Mesothelial cell of epicardium (in vitro differentiated cells): ENCODE measurements at places on chromosomes 2 and 18. TPM values are rescaled to one million over a fixed set of nuclear protein-coding genes. Genes with fewer than 3 reads are reported as not detected.

Gene KCNIP3
- total RNA-seq: 8.3 to 9.2 TPM (median 8.3 TPM) in 3 replicates

Gene NOSTRIN
- 0.90 to 1.0 TPM (median 0.98 TPM) in 3 replicates for total RNA-seq

Gene SULT1C2
- total RNA-seq: 0.05 to 0.13 TPM in 2 of 3 replicates, not detected in the other

- DNase-seq: no peak
Observed at GRCh38 chr18:76622651-76623050, 127.6 kb upstream of the ZNF516 start.

DNA sequence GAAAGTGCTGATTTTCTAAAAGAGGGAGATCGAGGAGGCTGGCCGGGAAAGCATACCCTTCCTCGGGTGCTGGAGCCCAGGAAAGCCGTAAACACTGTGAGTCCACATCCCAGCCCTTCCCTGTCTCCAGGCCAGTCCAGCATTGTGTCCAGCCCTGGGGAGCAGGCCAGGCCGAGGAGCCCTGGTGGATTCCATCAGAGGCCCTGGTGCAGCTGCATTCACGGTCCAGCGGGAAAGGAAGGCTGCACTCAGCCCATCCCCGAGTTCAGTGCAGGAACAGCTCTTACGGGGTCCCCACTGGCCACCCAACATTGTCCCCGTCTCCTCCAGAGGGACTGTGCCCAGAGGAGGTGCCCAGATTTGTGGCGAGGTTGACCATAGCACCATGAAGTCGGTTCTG lies 218.6 kb downstream of the KLHL29 start:
- no peak for DNase-seq

Gene ACVR1
- 24.7 to 27.5 TPM (median 27.0 TPM) in 3 replicates for total RNA-seq

Gene ALPP
- total RNA-seq: not detected in 3 replicates

DNA sequence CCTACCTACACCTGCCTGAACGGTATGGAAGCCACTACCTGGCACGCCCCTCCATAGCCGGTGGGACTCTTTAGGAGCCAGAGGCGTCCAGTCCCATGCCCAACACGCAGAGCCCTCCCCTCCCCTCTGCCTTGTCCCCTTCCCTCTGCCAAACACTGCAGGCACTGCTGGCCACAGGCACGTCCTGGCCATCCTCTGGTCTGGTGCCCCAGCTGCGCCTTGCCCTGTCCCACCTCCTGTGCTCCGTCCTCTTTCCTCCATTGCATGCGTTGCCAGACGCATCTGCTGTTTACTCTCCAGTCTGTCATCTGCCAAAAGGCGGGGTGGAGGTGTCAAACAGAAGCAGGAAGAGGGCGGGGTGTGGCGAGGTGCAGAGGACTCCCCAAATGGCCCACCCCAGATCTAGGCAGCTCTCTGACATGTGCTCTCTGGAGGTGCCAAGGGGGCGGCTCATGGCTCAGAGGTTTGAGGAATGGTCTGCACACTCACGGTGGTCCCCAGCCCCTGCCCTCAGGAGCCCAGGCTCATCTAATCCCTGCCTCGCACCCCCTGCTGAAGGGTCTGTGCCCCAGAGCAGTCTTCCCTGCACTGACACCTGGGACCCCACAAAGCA lies 45.1 kb downstream of the HS6ST1 start:
- DNase-seq: no peak

DNA sequence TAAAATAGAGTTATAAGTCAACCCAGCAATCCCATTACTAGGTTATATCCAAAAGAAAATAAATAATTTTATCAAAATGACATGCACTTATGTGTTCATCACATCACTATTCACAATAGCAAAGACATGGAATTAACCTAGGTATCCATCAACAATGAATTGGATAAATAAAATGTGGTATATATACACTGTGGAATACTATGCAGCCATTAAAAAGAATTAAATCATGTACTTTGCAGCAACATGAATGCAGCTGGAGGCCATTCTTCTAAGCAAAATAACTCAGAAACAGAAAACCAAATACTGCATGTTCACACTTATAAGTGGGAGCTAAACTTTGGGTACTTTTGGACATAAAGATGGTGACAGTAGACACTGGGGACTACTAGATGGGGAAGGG lies 626.0 kb downstream of the ADCYAP1 start:
- no peak for DNase-seq

DNA sequence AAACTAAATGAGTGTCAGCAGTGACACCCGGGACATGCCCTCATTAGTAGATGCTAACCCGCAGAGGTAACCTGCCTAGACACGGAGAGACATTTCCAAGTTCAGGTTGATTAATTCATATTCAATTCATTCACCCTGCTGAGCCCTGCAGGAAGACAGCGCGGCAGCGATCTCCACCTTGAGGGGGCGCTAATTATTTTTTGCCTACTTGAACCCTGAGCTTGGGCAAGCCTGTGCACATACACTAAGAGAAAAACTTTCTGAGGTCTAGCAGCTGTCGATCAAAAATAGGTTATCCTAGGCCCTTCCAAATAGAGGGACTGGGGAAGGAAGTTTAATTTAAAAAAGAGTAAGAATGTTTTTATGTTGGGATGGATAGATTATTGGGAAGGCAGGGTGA lies 1.3 kb upstream of the LYPD6 start:
- no peak for DNase-seq

GRCh38 chr2:113273027-113273551 lies 5.6 kb downstream of the PAX8 start:
- no peak for DNase-seq

Gene DLX1
- 5.1 to 5.9 TPM (median 5.1 TPM) in 3 replicates for total RNA-seq

GRCh38 chr2:158766524-158766923 lies 28.6 kb upstream of the DAPL1 start:
- DNase-seq: no peak

DNA sequence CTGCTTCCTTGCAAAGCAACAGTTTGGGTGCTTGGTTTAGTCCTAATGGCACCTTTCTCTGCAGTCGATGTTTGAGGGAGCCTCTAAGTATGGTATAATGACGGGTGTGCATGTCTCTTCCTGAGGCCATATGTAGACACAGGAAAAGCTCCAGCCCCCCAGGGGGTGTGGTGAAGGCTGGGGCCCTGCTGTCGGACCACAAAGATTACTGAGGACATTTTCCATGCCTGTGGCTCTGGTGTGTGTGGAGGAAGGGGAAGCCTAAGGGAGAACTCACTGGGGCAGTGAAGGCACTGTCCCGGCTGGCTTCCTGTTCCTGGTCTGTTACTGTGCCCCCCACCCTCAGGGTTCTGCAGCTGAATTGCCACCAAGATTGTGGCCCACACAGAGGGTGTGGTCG lies 187.1 kb downstream of the FHOD3 start:
- no peak for DNase-seq

- no peak for DNase-seq
Observed at GRCh38 chr18:9530226-9531009, 55.1 kb downstream of the RALBP1 start.

- DNase-seq: no peak
Observed at GRCh38 chr2:41912337-41912736, 135.5 kb upstream of the PKDCC start.

GRCh38 chr2:2726163-2726562 lies 395.1 kb upstream of the MYT1L start:
- DNase-seq: no peak

DNA sequence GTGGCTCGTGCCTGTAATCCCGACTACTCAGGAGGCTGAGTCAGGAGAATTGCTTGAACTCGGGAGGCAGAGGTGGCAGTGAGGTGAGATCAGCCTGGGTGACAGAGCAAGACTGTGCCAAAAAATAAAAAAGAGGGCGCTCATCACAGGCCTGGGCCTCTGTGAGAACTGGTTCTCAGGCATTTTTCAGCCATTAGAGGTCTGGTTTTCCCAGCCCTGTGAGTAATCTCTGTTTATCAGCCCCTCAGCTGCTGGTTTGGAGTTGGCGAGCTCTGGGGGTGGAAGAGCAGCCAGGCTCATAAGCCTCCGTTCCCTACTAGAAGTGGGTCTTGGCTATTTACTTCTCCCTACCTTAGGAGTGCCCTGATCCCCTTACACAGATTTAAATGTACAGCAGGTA lies 53.1 kb downstream of the CHRNA1 start:
- DNase-seq: no peak

DNA sequence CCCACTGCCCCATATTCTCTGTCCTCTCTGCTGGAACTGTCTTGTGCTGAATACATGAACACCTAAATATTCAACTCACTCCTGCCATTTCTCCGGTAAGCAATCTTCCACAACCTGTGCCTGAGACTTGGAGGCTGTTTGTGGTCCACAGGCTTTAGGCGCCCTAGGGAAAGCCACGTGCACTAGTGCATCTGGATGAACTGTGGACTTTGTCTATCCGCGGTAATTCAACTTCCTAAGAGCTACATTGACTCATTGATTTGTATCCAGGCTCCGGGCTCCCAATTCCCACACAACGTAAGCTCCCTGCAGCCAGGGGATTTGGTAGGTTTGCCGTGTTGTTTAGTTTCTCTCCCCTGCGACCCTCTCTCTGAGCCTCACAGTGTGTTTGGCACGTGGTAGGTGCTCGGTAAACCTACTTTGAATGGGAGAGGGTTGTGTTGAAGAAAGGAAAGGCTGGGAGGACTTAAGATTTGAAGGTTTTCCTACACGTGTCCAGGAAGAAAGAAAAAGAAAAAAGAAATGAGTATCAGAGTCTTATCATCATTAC lies 718.2 kb downstream of the DPP10 start:
- DNase-seq: no peak

DNA sequence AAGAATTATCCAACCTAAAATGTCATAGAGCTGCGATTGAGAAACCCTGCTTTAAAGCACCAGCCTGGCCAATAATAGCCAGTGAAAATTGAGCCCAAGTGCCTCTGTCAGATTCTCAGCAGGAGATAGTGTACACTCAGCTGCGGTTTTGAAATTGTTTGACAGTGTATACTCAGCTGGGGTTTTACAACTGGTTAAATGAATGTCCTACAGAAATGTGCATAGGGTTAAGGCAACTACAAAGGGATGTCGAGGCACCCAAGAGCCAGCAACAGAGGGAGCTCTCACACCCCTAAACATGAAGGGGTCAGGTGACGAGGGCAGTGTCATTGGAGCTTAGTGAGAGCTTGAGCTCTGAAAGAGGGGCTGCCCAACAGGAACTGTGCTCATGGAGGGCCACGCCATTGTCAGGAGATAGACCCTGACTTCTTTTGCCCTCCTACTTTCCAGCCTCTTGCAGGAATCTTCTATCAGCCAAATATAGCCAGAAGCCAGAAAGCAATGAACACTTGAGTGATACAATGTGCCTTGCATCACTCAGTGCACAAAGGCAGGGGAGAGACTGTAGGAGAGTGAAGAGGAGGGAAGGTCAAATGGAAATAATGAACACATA lies 15.1 kb downstream of the ACTG2 start:
- no peak for DNase-seq

DNA sequence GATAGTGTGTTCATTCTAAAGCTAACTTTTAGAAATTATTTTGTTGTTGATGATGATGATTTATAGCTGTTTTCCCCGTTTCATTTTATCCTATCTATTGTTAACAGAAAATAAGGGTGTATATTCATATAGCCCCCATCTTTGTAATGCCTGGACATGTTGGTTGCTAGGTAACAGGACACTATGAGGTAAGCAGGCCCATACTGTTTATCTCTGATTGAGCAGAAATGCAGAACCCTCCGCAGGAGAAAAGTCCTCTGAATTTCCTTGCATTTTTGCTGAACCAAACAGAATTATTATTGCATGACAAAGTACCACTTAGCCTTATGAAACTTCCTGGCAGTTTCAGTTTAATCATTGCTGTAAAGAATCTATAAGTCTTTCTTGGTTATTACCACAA lies 339.4 kb downstream of the DCC start:
- DNase-seq: no peak

DNA sequence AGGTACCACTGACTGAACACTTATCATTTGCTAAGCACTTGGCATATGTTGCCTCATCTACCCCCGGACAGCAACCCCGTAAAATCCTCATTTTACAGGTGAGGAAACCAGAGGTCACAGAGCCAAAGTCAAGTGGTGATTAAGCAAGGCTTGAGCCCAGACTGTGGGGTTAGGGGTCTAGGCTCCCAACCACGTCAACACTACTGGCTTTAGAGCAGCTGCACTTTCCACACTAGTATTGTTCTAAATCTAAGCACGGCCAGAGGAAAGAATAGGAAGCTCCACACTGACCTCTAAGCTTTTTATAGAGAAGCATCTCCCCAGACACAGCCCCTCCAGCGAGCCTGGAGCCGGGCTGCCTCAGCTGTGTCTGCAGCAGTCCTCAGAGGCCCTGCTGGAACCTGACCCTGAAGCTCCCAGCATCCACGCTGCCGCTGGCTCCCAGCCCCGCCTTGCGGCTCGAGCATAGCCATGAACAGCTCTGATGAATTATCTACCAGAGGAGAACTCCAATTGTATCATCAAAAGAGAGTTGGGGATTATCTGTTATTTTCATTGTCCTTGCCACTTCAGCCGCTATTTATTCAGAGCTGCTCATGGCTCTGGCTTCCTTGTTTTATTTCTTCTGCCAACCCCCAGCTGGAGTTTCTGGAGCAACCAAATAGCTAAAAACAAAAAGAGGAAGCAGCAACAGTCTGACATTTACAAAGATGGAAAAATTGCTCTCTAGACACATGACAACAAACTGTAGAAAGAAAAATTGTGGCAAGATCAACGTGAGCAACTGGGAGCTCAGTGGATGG lies 62.2 kb upstream of the RTN4 start:
- no peak for DNase-seq

DNA sequence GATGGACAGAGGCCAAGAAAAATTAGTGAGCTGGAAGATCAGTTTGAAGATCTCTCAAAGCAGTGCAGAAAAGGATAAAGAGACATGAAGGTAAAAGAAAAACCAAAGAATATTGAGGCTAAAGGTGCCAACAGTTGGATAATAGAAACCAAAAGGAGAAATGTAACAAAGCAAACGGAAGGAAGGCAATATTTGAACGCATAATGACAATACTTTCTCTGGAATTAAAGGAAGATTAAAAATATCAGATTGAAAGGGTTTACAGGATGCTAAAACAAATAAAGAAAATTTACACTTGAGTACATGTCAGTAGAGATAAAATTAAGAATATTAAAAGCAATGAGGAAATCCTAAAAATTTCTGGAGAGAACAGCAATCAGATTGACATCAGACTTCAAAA lies 125.9 kb upstream of the SEC11C start:
- DNase-seq: no peak

DNA sequence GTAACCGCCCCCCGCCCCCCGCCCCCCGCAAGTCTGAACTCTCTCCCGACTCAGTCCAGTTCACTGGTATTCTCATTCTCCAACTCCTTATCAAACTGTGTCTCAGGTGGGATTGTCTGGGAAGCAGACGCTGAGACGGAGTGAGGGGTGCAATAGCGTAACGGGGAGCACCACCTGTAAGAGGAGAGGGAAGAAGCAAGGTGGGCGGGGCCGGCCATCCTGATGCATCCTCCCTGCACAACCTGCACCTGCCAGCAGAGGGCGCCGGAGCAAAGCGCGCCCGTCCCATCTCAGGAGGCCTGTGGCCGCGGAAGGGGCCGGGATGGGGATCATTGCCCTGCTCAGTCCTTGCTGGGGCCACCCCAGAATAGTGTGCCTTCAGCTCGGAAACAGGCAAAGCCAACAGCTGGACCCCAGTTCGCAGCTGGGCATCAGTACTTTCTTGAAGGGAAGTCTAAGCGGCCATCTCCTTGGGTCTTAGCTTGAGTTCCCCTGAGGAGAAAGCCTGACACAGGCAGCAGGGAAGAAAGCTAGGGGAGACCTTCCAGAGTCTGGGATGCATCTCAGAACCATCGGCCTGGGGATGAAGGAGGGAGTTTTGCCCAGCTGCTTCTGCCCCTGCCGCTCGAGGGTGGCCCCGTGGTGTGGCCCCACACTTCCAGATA lies 208.0 kb downstream of the TFCP2L1 start:
- peak; percentile 53 for DNase-seq
